Right hindlimb (tissue), 1 donor: ENCODE measurements at places on chromosomes 1 and 21.

- no peak for DNase-seq
Measured at GRCh38 chr1:47380699-47381098, 35.4 kb upstream of the FOXE3 start.

DNA sequence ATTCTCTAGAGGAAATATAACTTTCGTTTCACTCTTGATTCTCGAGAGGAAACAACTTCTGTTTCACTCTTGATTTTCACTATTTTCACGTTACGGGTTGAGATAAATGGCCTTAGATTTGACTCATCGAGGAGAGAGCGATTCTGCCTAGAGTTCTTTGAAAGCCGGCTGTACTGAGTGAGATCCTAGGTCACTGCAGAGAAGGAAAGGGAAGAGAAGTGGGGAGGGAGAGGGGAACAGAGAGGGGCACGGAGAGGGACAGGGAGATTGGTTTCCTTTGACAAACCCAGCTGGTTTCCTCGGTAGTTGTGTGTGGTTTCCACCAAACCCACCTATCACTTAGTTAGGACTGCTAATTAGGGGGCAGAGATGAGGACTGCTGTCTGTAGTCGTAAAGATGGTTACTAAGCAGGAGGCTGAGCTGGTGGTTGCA, 21.6 kb upstream of the GPR137B start:
- DNase-seq = no peak

DNA sequence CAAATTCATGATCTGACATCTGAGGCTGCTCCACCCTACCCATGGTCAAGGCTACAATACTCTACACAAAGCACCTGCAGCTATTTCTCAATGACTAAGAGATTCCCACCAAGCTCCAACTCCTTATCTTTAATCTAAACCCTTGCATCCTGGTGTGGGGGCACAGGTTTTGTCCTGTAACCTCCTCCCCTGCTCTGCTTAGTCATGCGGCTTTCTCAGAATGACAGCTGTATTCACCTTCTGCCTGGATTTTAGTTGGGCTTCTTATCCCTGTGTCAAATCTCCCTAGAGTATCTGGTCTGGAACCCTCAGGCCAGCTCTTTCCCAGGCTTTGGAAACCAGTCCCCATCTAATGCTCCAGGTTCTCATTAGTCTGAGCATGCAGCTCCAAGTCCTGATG, 159.0 kb downstream of the BARHL2 start:
- no peak for DNase-seq

DNA sequence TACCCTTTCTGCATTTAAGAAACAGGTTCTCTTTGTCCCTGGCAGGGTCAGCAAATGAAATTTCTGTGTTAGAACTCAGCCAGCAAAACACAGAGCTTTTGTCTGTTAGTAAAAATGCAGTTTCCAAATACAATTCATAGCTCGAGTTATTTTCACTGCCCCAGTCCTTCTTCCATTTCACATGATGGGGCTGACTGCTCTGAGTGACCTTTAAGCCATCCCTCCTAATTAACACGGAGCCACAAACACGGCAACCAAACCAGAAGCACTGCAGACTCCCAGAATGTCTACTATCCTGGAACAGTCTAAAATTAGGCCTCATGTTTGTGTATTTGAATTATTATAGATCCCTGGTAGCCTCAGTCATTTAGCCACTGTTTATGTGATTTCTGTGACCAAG, 99.1 kb upstream of the RGS4 start:
- DNase-seq = no peak

DNA sequence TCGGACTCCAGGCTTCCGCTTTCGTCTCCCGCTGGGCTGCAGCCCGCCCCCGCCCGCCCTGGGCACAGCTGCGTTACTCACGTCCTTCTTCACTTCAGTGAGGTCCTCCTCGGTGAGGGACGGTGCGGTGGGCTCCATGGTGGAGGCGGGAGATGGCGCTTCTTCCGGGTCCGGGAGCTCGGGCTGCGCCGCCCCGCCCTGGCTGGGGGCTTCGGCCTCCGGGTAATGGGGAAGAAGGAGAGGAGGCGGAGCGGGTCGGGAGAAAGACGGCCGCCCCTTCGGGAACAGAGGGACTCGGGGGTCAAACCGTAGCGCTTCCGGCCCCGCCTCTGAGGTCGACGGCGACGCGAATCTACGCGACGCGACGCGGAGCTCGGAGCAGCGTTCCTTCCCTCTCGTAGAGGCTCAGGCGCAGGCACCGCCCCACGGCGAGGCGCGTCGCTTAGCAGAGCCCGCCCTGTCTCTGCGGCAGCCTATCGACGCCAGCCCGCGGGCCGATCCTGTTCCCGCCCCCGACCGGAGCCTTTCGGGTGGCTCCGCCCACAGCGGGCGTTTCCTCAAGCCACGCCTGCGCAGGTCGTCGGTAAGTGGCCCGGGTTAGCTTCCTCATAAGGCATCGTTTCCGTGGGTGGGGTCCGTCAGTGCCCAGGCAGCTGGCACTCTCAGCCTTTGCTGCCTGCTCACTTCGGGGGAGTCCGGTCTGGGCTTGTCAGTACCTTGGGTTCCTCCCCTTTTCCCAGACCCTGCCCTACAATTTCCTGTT, at the start of gene BCL10:
Gene BCL10, minus strand, starts transcription at position 418 of the 763 bp plus-strand sequence. Its CDS starts 280 bp downstream, at position 138.
- DNase-seq = peak; percentile 99

DNA sequence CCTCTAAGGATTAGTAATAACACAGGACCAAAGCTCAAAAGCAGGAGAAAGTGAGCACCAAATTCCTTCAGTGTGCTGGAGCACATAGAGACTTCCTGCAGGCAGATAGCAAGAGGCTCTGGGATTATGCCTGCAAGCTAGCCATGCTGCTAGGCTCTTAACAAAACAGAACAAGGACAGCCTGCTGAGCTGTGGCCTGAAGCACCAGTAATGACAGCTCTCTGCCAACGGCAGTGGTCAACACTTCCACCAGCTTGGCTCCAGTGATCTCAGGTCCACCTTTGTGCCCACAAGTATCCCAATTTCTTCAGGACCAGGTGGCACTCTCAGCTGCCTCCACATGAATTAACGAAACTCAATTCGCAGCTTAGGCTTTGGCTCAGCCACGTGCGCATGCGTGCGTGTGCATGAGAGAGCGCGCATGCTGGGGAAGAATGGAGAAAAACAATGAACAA, 64.2 kb downstream of the SLC45A1 start:
- DNase-seq = no peak

- DNase-seq = no peak
Measured at GRCh38 chr1:93504247-93505033, 56.5 kb downstream of the FNBP1L start.

- no peak for DNase-seq
Measured at GRCh38 chr1:181090641-181091126, 2.2 kb downstream of the IER5 start.

GRCh38 chr1:109386054-109386717, 11.5 kb downstream of the SORT1 start:
- no peak for DNase-seq

DNA sequence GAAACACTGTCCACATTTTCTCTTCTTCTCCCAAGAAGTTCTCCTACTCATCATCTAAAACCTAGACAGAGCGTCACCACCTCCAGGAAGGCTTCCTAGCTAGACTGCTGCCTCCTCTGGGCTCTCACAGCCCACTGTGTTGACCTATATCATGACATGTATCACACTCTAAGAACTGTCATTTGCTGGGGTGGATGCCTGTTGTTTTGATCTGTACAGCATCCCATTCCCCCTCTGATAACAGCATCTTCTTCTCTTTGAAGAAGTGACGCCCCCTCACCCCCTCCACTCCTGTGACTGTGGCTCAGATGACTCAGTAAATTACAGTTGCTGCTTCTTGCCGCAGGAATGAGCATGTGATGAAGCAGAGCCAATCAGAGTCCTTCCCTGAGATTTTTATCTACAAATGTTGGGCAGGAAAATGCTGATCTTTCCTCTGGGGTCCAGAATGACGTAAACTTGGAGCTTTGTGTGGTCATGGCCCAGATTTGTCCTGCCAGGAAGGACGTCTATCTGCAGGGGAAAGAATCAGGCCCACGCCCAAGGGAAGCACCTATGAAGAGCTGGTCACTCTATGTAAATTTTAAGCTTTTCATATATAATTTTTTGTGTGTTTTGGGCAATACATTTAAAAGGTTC, 28.0 kb upstream of the FOXO6 start:
- DNase-seq = no peak

DNA sequence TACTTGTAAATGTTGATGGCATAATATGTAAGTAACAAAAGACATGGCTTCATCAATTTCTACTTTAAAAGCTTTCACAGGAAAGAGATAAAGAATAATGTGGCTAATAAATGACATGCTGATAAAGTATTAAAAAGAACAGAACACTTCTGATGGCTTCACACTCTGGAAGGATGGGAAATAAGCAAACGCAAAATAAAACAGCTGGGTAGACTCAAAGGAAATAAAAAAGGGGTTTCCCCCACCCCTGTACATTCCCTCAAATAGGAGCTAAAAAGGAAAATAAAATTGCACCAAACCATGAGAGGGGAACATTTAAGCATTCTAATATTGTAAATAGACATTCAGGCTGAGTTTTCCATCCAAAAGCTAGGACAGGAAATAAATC, 27.0 kb upstream of the DYRK1A start:
- DNase-seq = no peak

DNA sequence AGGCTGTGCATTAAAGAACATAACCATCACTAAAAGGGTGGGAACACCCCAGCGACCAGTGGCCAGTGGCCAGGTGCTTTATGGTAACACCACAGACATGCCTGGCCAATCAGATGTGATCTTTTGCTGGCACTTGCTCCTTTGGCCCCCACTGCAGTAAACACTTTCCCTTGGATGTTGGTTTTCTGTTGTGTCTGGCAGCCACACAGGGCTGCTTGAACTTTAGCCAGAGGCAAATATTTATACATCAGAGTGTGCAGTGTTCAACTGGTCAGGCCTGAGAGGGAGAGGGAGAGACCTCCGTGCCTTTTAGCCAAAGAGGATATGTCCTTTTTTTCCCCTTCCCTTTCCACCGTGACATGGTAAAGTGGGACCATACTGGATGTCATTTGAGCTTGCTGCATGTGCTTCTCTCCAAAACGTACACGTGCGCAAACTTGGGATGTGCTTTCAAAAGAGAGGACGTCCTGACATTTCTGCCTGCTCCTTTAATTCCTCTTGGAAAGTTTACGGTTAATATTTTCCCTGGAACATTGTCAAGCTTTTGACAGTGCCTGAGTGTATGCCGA, 101.2 kb downstream of the NFIA start:
- DNase-seq = peak; percentile 86

- no peak for DNase-seq
Measured at GRCh38 chr1:52814465-52814864, 28.1 kb upstream of the ZYG11A start.

- no peak for DNase-seq
Measured at GRCh38 chr1:184911103-184911745, 63.1 kb downstream of the NIBAN1 start.

GRCh38 chr1:163661391-163661790, 339.6 kb downstream of the NUF2 start:
- DNase-seq = no peak

DNA sequence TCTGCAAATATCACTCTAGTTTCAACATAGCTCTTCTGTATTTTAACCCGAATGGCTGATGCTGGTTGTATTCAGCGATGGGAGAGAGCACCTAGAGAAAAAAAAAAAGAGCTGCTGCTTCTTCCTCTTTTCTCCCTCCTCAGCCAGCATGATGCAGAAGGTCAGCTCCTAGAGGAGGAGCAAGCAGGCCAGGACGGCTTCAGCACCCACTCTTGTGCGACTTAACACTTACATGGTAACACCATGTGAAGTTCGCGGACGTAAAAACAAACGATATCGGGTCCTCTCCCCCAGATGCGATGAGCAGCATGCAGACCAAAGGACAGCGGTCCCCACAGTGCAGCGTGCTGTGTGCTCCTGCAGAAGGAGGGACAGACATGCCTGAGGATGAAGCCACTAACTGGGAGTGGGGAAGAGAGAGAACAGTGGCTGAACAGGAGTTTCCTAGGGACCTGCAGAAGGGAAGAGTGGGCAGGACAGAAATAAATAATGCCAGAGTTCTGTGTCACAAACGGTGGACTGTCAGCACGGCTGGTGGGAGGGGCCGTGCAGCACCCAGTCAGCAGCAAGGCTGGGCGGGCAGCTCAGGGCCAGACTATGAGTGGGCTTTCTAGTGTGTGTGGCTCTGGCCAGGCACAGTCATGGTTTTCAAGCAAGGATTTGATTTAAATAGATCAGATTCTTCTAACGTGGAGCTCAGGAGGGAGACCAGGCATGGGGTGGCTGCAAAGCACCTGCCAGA, 11.4 kb upstream of the B3GALT5 start:
- no peak for DNase-seq

DNA sequence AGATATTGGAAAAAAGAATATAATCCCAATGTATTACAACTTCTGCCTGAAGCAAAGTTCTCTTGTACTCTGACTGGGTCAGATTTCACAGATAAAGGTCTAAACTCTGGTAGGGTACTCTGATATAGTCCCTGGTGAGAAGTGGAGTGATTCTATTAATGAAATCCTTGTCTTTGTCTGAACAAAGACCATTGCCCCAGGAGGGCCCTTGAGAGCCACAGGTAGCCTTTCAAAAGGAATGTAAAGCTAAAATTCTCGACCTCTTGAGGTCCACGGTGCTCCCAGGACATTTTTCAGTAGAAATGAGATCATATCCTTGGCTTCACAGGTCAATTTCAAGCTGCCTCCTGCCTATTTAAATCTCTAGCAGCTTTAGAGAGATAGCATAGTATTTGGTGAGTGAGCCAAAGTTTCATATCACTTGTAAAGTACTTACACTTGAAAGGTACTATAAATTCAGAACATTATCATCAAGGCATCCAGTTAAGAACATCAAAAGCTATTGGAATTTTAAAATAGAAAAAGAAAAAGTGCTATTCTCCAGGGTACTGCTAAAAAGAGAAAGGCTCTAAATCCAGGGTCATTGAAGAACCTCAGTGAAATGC, 10.1 kb downstream of the TNNI3K start:
- DNase-seq = no peak

- DNase-seq = peak; percentile 63
Measured at GRCh38 chr1:20699558-20699957, 18.2 kb downstream of the KIF17 start.

DNA sequence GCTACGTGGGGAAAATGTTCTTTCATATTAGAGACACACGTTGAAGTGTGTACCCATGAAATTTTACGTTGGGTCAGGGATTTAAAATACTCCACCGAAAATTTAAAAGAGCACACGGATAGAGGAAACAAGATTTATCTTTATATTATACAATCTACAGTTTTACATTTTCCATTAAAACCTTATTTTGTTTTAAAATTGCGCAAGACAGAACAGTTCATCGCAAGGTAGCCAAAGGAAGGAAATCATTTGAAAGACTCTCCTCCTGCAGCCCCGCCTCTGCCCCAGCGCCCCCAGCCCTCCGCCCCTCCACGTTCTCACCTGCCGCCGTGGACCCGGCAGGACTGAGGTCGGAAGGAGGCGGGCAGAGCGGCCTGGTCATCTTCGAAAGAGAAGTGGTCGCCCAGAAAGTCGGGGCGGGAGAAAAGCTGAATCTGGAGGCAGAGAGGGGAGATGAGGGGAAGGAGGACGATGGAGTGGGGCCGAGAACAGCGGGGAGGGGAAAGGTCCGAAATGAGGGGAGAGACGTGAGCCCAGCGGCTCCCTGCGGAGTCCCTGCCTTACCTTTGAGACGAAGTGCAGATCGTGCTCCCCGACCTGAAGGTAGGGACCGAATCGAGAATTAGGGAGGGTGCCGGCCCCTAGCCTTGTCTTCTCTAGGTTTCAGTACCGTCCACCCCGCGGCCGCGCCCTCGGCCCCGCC, 18.0 kb downstream of the CRYBG2 start:
- no peak for DNase-seq

- DNase-seq = no peak
Measured at GRCh38 chr1:100523038-100523652, 14.8 kb upstream of the GPR88 start.

GRCh38 chr1:145996433-145997015, at the start of gene TXNIP:
Gene TXNIP (minus strand): TSS chr1:145996579. CDS start chr1:145996266, 313 bp downstream.
- peak; percentile 100 for DNase-seq

GRCh38 chr1:179314928-179315327, 21.3 kb downstream of the SOAT1 start:
- DNase-seq = no peak
